ENCODE measurements at places on chromosomes 11 and 22.

GRCh38 chr11:19433367-19433766 is 192.6 kb upstream of the E2F8 start:
- no peak for DNase-seq

GRCh38 chr11:14676068-14676467 is 32.5 kb downstream of the PDE3B start:
- no peak for DNase-seq

DNA sequence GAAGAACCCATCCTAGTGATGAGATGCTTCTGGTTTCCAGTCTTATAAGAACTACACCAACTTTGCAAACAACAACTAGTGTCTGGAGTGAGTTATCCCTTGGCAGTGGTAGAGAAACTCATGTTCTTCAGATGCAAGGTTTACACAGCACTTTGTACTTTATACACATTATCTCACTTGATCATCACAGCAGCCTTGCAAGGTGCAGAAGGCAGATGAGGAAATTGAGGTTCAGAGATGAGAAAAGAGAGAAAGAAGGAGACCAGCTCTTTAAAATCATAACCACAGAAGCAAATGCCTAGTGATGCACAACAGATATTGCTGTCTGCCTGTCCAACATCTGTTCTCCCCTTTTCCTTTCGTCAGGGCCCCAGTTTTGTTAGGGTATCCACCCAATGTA is 16.7 kb upstream of the CD44 start:
- DNase-seq, result no peak

GRCh38 chr11:60868682-60869450 is 1.5 kb downstream of the ZP1 start:
- no peak for DNase-seq

DNA sequence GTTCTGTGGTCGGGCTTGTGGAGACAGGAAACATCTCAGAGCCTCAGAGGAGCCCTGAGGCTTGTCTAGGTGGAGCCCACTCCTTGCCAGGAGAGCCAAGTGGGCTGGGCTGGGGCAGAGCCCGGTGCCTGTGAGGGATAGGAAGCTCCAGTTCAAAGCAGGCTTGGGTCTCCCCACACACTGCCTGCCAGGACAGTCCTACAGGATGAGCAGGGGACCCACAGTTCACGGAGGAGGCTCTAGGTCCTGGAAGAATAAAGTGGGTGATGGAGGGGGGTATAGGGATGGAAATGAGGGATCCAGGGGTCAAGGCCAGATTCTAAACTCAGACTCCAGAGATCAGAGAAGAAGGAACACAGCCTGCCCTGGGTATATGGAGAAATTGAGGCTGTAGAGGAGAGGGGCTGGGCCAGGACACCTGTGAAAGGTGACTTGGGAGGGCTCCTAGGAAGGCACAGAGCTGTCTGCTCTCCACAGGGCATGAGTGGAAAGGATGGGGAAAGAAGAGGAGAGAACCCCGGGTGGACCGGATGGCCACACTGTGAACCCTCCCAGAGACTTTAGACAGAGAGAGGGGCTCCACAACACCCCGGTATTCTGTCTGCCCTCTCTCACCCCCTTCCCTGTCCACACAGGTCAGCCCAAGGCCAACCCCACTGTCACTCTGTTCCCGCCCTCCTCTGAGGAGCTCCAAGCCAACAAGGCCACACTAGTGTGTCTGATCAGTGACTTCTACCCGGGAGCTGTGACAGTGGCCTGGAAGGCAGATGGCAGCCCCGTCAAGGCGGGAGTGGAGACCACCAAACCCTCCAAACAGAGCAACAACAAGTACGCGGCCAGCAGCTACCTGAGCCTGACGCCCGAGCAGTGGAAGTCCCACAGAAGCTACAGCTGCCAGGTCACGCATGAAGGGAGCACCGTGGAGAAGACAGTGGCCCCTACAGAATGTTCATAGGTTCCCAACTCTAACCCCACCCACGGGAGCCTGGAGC is 7.4 kb downstream of the IGLL5 start:
- no peak for DNase-seq

DNA sequence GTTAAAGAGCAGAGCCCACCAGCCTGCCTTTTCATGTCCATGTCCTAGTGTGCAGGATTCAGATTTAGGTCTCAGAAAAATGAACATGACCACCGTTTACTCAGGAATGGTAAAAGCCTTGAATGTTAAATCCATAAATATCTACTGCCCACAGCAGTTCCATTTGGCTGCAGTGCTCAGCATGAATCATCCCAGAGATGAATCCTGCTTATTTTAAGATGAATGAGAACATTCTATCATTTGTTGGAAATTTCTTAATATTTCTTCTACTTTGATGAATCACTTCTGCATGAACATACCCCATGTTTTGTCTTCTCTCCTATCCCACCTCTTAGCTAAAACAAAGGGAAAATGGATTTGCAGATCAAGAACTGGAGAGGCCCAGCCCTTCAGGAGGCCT is 47.5 kb upstream of the AQP11 start:
- no peak for DNase-seq

GRCh38 chr11:72626414-72626936 is 47.7 kb downstream of the PDE2A start:
- DNase-seq, result no peak

DNA sequence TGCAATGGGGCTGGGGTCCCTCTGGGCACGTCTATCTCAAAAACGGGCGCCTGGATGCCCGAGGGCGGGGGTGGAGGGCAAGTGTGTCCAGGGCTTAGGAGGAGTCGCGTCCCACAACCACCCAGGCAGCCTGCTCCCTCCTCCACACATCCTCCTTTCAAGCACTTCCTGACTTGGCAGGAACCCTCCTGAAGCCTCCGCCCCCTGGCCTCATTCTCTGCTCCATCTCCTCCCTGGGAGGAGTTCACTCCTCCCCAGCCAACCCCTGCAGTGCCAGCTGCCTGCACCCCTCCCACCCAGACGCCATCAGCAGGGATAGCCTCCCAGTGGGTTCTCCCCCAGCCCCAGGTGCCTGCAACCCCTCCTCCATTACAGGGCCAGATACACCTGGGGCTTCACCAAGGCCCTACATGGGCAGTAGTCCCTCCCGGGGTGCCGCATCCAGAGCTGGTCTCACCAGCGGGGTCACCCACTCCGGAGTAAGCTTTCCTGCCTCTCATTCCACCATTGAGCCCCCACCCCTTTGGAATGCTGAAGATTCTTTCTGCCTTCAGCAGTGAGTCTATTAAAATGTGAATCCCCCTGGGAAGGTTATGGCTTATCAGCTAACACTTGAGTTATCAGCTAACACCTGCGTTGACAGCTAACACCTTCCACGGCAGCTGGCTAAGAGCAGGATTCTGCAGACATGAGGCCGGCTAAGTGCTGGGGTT is 24.4 kb downstream of the RTN4R start:
- peak; percentile 41 for DNase-seq

DNA sequence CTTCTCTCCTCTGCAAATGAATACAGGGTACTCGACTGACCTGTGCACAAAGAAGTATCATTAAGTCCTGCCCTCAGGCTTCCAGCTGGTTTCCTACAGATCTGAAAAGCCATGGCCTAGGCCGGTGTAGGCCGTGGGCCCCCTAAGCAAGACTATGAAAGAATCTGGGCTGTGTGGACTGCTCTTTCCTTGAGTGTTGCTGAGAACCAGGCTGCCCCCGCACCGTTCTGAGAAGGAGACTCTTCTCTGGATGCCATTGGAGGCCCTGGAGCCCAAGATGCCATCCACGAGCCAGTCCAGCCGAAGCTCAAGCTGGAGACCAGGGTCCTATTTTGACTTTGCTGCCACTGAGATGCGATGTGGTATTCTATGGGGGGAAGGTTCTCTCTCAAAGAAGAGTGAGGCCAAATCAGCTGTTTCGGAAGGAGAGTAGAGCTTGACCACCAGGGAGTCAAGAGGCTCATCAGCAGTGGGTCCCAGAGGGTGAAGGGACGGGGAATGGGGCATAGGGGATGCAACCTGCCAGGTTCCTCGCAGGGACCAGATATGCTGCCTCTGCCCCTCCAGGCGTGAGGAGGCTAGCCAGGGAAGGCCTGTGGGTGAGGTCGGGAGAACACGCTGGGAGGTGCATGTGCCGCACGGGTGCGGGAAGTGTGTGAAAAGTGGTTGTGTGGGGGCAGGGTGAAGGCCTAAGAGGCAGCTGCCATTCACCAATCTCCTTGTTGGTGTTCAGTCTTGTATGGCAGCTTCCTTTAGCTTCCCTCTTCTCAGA is 96.4 kb upstream of the B3GAT1 start:
- DNase-seq, result no peak

- DNase-seq, result no peak
Observed at GRCh38 chr22:20903093-20903492, 14.1 kb upstream of the CRKL start.

DNA sequence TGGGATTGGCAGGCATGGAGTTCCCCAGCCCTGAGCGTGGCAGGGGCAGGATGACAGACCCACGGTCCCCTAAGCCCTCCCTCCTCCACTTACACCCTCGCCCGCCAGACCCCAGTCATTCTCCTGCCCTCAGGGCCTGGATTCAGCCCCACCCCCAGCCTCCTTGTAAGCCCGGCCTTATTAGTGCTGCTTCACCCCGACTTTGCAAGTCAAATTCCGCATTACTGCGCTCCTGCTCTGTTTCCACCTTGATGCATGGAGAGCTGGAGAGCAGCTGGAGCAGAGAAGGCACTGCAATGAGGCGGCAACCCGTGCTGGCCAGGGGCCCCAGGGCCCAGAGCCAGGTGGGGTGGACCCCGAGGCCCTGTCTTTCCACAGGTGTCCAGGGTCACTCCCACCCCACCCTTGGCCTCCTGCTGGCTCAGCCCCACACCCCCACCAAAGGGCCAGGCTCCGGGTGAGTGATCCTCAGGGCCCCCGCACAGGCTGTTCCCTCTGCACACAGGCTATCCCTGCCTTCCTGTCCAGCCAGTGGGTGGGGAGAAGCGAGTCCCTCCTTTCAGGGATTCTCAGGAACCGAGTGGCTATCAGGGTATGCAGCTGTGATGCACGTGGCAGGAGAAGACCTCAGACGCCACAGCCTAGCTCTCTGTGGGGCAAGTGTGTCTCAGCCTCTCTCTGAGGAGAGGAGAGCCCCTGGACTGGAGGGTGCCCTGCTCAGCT is 36.4 kb downstream of the RTN4R start:
- DNase-seq, result no peak

GRCh38 chr11:59152312-59152951 is 9.8 kb downstream of the FAM111A start:
- no peak for DNase-seq

DNA sequence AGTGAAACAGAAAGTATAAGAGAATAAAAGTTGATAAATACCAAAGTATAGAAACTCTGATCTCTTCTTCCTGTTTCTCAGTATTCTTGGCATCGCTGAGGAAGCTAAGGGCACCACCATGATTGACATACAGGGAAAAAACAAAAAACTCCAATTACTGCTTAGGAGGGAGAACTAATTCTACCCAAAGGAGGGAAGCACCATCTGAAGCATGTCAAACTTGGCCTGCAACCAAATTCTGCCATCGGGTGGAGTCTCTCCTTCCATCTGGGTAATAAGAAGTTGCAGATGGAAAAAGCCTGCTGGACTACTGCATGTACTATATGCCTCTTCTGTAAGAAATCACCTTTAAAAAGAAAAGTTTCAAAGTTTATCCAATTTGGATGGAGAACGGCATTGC is 30.5 kb upstream of the PPP2R1B start:
- DNase-seq, result no peak

- no peak for DNase-seq
Observed at GRCh38 chr22:38569181-38569971, 607 bp downstream of the DMC1 start.

DNA sequence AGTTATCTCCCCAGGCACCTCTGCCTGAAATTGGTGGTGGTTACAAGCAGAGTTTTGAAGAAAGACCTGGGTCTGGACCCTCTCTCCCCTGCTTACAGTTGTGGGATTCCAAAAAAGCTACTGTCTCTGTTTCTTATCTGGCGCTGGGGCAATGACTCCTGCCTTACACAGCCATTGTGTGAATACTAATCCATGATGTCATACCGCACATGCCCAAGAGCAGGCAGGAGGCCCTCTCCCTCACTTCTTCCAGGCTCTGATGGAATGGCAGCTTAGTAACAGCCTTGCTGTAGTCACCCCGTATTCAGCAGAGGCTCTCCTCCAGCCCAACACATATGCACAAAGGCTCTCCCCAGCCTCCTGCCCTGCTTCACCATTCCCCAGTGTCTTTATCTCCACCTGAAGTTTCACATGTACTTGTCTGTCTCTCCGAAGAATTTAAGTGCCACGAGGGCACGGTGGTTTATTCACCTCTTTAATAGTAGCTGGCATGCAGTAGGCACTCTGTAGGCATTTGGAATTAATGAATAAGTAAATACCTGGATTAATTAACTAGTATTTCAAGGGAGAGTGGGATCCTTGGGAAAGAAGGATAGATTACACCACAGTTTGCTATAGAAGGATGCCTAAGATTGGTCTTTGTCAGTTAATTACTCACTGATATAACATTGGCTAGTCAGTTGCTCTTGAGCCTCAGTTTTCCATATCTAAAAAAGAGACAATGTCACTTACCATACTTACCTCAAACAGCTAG is 165.6 kb downstream of the ETS1 start:
- DNase-seq, result no peak

DNA sequence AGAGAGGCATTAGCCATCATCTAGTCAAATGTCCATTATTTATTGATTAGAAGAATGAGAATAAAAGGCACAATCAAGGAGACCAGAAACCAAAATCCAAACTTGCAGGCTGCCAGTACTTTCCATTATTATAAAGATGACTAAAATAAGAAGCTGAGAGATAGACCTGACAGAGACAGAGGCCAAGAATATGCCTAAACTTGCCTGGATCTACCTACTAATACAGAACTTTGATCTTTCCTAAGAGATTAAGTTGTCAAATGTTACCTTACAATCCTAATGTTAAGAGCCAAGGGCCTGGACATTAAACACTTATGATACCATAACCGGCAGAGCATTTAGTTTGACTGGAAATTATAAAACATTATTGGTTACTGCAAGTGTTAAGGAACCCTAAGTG is 6.2 kb downstream of the LGR4 start:
- no peak for DNase-seq

DNA sequence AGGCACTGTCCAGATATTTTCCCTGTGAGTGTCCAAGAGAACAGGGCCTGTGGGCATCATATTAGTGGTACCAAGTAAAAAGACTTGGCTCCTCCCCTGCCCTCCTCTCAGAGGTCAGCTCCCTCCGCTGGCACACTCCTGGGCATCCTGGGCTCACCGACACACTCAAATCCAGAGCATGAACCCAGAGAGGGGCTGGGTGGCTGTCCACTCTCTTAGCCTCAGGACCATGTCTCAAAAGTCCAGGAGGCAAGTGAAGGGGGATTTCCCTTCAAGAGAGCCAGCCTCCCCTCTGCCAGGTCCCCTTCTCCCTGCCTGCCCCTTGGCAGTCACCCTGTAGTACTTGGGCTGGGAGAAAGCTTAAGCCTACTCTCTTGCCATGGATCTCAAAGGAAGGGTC is 10.3 kb downstream of the BCL9L start:
- DNase-seq, result no peak

GRCh38 chr11:79414644-79415317 is 26.0 kb downstream of the TENM4 start:
- DNase-seq, result no peak
